ENCODE measurements at places on chromosomes 5 and 9.

DNA sequence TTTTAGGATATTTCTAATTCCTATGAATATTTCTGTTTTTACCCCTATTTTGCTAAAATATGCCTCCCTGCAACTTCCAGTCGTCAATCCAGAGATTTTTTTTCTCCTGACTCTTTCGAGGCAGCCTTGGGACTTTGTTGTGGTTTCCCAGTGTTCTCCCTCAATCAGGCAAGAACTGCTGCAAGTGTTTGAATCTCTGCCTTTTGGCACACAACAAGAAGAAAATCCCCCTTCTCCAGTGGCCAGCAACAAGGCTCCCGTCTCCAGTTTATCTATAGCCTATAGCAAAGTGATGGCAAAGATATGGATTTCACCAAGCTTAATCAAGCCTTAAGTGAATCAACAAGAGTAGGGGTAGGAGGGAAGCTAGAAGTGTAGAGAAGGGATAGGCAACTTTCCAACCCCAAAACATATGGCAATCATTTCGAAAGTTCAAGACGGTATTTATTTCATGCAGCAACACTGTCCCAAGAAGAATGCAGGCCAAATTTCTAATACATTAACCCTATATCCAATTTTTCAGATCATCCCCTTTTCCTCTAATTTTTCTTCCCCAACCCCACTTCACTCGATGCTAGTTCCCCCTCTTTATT, 37.7 kb upstream of the PAPPA start:
- no peak for DNase-seq

- DNase-seq: peak; percentile 7
These were observed 141.4 kb downstream of the LRRC70 start for GRCh38 chr5:62720031-62720441.

GRCh38 chr5:150853561-150853960, 7.2 kb downstream of the IRGM start:
- no peak for DNase-seq

DNA sequence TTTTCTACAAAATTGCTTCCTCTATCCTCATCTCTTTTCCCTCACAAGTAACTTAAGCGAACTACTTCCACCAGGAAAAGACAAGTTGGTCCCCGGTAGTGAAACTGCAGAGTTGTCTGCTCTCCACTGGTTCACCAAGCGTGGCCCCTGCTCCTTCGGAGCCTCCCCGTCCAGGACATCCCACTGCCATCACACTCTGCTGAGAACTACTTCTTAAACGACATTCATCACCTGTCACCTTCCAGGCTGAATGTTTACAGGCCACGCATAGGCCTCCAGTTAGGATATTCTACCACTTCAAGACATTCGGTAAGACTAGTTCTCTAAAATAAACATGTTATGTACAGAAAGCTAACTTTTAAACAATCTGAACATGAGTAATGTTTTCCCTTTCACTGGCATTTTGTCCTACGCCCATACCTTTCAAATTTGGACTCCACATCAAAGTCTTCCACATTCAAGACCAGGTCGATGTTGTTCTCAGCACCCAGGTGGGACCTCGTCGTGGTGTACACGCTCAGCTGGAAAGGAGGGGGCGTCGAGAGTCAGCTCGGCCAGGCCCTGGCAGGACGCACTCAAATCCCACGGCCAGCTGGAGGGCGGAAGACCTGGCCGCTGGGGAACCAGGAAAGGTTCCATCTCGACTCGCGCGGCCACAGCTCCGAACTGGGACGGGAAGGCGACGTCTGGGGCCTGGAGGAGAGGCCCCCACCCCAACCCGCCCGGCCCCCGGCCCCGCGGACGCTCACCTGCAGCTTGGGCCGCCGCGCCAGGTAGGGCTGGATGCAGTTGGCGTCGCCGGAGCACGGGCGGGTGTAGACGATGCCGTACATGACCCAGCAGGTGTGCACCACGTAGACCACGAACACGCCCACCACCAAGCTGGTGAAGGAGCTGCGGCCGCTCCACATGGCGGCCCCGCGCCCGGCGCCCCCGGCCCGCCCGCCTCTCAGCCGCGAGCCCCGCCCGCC, 683 bp downstream of the CLPTM1L start:
- no peak for DNase-seq

DNA sequence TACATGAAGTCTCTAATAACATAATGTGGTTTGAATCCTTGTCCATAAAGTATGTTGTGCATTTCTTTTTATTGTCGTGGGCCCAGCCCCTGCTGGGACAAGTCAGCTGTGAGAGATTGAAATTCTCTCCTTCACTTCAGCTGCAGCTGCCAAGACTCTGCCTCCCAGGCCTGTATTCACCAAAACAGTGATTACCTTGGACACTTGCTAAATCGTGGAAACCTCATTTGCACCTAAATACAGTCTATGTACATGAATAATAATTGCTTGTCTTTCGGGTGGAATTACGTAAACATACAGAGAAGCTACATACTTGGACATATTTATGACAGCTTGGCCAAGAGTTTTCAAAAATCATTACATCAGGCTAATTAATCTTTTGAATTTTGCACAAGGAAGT, 898.5 kb upstream of the SEMA6A start:
- DNase-seq: no peak

- no peak for DNase-seq
These were observed 419.4 kb upstream of the IRX4 start for GRCh38 chr5:2302169-2302568.

- no peak for DNase-seq
These were observed 148.3 kb upstream of the IER5L start for GRCh38 chr9:129326061-129327005.

DNA sequence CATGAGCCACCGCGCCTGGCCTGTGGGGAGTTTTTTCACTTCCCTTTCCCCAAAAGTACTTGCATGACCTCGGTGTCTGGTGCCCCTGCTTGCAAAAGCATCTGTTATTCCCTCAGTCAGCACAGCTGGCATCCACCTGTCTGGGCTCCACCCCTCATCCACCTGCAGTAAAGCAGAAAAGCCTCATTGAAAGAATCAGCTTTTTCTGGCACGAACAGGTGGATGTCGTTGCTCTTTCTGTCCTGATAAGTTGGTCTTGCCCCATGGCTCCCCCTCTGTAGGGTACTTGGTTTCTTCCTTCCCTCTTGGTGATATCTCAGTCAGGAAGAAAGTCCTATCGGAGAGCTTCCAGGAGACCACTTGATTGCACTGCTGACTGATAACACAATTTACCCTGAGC, 37.4 kb downstream of the WWC1 start:
- DNase-seq: no peak

- no peak for DNase-seq
These were observed 106.3 kb downstream of the UGCG start for GRCh38 chr9:112002847-112003457.

- no peak for DNase-seq
These were observed 182.0 kb downstream of the GRIA1 start for GRCh38 chr5:153672347-153673090.

DNA sequence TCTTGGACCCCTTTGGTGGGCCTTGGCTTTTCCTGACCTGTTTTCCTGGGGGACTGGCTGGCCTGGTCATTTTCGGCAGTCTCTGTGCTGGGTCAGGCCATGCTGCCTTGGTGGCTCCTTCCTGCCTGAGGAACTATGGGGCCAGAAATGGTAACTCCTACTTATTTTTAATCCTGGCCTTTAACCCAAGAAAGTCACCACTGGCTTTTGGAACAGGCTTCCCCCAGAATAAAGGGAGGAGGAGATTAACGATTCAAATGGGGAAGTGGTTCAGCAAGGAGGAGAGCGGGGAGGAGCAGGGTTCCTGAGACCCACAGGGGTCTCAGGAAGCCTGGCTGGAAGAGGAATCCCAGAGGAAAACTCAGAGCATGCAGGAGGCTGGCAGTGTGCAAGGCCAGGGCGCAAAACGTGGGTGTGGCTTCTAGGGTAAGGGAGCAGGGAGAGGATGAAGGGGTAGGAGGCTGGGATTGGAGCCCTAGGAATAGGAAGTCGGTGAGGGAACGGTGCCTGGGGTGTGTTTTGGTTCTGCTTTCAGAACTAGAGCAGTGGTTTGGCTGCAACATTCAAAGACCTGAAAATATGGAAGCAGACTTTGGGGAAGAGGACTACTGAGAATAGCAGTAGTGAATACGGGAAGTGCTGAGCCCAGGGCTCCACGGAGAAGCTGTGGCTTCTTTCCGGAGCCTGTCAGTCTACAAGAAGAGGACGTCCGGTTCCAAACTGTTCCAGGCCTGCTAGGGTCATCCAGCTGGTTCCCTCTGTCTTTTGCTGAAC, 271.1 kb upstream of the KLF4 start:
- DNase-seq: no peak

GRCh38 chr5:169300468-169301385, at the start of gene SLIT3:
SLIT3 (minus strand) TSS chr5:169301139; CDS start chr5:169300709, 430 bp downstream.
- DNase-seq: peak; percentile 64

DNA sequence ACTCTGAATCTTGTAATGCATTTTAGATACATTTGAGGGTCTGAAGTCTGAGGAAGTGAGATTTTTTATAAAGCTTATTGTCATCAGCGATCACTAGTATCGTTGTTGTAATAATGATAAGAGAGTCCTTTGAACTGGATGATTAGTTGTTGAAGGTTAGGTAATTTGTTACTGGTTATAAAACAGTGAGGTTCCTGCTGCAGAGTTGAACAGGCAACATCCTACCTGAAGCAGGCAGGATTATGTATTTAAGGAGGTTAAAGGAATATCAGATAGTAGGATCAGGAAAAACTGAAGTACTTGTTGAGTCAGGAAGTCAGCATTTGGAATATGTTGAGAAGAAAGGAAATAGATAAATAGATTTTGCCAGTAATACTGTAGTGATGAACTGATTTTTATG, 106.7 kb downstream of the VPS13A start:
- no peak for DNase-seq

DNA sequence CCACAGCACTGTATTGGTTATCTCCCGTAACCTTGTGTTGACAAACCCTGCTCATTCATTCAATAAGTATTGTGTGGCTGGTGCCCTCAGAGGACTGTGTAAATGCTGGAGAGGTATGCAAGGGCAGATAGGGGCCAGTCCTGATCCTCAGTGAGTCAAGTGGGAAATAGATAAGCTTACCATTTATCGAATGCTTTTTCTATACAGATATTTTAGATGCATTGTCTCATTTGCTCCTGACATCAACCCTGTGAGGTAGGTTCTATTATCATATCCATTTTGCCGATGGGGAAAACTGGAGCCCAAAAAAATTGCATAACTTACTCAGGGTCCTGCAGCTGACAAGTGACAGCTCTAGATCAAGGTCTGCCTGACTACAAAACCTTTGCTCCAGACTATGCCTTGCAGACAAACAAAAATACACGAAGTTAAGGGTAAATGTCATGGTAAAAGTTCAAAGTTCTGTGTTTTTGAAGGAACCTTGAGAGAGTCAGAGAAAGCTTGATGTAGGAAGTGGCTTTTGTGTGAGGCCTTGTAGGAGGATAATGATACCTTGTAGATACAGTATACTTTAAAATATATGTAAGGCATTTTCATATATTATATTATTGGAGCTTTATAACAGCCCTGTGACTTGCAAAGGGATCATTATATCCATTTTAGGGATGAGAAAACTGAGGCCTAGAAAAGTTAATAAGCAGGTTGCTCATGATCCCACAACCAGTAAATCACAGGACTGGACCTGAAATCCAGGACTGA, 22.7 kb downstream of the CYFIP2 start:
- no peak for DNase-seq

- no peak for DNase-seq
These were observed 94.1 kb upstream of the LIFR start for GRCh38 chr5:38650540-38650939.

DNA sequence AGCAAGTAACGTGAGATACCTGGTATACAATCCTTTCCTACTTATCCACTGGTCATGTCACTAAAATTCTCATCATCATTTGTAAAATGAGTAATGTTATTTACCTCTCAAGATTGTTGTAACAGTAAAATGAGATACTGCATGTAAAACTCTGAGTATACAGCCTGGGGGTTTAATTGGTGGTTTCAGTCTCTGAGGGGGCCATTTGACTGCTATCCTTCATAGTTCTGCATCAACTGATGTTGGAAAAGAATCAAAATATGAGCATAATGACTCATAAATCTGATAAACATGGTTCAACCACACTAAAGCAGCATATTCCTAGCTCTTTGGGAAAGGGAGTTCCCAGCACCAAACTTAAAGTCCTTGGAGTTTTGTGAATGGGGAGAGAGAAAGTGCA, 181.0 kb upstream of the GHR start:
- DNase-seq: no peak

- no peak for DNase-seq
These were observed 7.5 kb downstream of the ZNF608 start for GRCh38 chr5:124738681-124739633.

DNA sequence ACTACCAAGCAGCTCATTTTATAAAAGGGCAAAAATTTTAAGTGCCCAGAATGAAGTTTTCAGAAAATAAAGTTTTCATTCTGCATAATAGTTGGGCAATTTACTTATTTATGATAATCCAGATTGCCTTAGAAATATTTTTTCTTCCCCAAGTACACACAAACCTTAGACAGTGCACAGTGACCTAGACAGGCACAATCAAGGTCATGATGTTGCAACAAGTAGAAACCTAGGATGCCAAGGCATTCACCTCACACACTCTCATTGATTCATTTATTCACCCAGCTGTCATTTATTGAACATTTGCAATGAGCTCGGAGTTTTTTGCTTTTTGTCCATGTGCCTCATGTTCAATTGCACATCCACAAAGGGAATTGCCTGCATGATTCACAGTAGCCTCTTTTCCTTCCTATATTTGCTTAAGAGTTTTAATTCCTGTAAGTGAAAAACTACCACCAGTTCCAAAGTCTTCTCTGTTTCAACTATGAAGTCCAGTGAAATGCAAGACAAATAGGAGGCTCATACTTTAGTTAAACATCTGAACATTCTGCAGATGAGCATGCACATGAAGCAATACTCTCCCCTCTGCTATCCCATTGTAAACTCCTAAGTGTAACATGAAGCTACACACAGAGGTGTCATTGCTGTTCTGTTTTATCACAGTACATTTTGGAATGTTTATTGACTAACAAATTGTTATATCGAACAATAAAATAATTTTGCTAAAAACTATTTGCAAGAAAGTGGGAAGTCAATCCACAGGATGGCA, 122.9 kb downstream of the HINT1 start:
- DNase-seq: no peak

DNA sequence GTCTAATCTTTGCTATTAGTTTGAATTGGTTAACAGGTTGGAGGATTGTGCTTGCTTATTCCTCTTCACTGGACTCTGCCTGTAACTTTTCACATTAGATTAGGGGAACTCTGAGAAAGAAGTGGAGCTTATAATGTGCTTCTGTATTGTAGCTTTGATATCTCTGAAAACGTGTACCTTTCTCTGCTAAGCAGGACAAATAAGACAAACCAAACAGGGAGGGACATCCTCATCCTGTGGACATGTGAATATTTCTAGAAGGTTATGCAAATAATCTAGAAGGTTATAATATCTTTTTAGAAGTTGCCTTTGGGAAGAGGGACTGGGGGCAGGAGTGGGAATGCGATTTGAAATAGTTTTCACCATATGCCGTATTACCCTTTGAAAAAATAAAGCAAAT, 11.7 kb downstream of the IQGAP2 start:
- DNase-seq: no peak

- DNase-seq: no peak
These were observed 19.0 kb upstream of the C1QTNF3 start for GRCh38 chr5:34061993-34062392.

DNA sequence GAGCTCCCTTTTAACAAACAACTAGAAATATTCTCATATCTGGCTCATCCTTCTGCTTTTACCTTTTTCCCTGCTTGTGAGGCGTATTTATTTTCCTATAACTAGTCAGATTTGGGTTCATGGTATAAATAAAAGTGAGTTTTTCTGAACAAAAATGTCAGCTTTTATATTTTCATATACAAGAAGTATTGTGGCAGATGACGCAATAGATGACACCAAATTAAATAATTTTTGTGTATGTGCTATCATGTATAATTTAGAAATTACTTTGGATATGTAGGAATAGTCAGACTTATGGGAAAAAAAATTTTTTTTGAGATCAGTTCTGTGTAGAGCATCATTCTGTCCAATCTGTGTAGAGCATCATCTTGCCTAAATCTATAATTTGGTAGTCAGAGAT, 45.7 kb upstream of the SLC27A6 start:
- no peak for DNase-seq
